ENCODE measurements at places on chromosomes 16 and 17.

GRCh38 chr17:34519282-34519681 lies 60.1 kb upstream of the TMEM132E start:
- ATAC-seq, result no peak

- ATAC-seq, result no peak
Observed at GRCh38 chr17:17935321-17936271, 36.6 kb downstream of the TOM1L2 start.

DNA sequence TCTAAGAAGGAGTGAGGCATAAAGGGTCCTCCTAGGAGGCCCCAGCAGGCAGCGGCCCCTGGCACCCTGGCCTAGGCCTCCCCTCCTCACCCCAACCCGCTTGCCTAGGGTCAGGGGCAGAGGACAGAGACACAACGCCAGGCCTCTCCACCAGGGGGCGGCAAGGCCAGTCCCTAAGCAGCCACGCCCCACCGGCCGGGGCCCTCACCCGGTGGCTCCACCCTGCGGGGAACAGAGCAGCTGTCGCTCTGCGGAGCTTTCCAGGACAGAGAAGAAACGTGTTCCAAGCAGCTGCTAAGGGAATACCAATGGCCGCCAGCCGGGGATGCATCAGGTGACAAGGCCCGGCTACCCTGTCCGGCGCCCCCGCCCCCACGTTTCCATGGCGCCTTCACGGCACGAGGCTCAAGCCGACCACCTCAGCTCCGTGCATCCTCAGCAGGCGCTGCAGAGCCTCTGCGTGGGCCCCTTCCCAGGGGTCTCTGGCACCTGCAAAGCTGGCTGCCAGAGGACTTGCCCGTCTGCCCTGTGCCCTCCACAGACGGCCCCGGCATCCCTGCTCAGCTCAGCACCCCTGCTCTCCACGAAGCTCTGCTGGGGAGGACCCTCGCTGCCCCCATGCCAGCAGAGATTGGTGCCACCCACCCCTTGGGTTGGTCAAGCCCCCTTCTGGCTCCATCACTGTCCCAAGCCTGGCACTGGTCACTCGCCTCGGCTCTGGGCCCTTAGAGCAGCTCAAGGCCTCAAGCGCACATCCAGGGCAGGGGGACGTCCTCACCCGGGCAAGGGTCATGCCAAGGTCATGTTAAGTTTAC lies 5.6 kb downstream of the ZNF598 start:
- ATAC-seq, result peak; percentile 95

DNA sequence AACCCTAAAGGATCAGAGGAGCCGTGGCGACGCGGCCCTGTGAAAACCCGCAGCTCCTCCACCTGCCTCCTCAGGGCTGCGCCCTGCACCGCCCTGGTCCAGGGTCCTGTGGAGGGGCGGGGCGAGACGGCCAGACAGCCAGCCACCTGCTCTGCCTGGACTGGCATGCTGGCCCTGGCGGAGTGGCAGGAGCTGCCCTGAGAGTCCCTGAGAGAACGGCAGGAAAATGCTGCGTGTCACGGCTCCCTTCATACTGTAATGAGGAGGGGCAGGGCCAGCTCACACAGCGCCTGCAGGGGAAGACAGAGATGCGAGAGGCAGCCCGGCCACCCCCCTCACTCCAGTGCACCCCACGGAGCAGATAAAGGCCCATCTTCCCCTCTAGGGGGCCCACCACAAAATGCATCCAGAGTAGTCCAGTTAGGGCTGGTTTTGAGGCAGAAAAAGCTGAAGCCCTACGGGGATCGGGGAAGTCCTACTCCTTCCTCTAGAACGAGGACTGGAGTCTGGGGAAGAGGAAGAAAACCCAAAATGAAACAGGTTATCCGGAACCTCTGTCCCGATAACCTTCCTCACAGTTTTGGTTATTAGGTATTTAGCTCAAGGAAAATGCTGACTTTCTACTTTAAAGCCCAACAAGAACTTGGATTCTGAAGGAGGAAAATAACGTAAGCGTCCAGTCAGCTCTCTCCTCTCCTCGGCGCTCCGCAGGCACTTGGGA lies 97.6 kb upstream of the DNAH17 start:
- no peak for ATAC-seq

DNA sequence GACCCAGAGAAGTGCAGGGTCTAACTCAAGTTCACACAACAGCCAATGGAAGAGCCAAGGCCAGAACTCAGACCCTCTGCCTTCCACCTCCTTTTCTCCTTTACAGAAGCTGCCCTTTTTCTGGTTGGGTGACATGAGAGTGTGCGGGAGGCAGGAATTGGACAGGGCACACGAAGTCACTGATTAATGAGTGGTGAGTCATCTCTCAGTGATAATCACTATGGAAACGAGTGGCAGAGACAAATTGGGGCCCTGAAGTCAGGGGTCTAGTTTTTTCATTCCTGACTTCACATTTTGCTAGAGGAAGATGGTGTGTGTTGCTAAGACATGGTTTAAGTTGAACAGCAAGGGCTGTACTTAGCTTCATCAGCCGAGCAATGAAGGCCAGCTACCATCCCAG lies 312.7 kb upstream of the CCL2 start:
- ATAC-seq, result no peak

DNA sequence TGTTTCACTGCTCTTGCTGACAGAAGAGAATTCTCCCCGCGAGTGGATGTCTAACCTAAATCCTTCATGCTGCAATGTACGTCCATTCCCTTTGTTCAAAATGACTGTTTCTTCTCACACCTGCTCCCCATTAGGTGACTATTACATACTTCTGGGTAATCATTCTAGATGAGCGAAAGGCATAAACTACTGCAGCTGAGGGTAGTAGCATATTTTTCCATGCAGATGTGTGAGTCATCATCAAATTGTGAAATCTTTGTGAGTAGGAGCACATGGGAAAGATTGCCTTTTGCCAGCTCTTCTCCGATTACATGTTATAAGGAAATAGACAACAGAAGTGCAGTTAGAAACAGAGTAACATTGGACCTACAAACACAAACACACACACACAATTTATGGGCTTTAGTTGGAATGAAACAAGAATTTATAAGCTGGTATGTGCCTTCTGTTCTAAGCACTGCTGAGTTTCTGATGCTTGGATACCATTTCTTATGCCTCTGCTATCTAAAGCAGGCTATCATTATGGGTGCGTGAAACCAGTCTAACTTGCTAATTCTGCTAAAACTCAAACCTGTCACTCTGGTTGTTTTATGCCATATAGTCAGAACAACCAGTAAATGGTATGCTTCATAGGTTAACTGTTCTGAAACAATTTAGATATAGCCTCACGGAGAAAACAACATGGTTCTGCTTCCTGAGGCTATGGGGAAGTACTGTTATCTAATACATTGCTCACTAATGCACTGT lies 346.9 kb upstream of the PSMD7 start:
- ATAC-seq, result no peak

DNA sequence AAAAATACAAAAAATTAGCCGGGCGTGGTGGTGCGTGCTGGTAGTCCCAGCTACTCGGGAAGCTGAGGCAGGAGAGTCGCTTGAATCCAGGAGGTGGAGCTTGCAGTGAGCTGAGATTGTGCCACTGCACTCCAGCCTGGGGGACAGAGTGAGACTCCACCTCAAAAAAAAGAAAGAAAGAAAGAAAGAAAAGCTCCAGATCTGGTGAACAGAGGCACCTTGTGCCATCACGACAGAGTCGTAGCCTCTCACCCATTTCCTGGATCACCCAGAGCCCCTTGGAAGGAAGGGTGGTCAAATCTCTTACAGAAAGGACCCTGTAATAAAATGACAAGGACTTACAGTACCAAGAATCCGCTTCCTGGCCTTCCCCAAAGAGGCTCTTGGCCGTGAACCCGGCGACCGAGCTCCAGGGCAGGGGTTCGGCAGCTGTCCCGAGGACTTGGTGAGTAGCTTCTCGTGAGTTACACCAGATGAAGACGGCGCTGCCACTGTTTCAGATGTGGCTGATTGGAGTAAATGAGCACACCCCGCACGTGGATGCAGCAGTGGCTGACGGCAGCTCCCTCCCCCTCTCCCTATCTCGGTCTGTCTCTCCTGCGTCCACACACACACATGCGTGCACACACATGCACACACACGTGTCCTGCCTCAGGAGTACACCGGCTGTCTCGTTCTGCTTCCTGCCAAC lies 13.5 kb downstream of the LGALS3BP start:
- ATAC-seq, result no peak

- ATAC-seq, result peak; percentile 66
Observed at GRCh38 chr17:6755731-6756184, at the start of gene XAF1. Gene XAF1 (plus strand): TSS chr17:6756046. CDS start chr17:6756079, 33 bp downstream.

DNA sequence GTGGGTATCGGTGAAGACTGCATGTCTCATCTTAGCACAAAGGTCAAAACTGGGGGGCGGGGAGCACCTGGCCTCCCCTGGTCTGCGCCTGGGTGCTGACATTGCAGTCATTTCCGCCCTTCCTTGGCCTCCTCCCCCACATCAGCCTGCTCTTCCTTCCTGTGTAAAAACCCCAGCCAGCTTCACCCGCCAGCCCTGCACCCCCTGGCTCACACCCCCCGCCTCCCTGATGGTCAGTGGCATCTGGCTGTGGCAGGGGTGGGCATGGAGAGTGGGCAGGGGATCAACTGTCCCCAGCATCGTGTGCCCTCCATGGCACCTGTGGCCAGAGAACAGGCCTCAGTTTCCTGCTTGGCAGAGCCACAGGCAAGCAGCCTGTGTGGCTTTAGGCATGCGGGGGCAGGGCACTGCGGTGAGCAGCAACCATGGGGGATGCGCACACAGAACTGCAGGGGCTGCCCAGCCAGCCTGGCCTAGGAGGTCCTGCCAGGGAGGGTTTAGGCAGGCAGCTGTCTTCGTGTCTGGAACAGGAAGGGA lies 26.5 kb upstream of the LASP1NB start:
- peak; percentile 96 for ATAC-seq

- ATAC-seq, result no peak
Observed at GRCh38 chr16:66920924-66921680, 2.4 kb upstream of the CDH16 start.

DNA sequence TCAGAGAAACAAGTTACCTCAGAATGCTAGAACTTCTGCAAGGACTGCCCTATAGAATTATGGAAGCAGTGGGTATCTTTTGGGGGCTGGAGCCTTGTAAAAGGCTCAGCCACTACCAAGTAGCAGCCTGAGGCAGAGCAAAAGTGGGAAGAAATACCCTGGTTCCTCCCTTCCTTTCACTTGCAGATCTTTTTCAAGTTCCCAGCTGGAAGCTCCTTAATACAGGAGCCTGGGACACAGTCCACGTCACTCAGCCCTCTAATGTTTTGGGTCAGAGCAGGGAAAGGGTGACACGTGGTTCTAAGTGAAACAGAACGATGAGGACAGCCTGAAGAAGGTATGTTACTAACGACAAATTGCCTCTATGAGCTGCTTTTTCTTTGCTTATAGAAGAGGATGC lies 93.1 kb downstream of the CNTNAP4 start:
- ATAC-seq, result no peak

- ATAC-seq, result no peak
Observed at GRCh38 chr16:1887711-1888354, 15.9 kb upstream of the MEIOB start.
